CD8-positive, alpha-beta memory T cell (primary cell): ENCODE measurements at places on chromosomes 12 and 14. TPM values are rescaled to one million over a fixed set of nuclear protein-coding genes. Genes with fewer than 3 reads are reported as not detected.

GRCh38 chr12:116058574-116058973, 218.9 kb downstream of the MED13L start:
- no peak for DNase-seq

DNA sequence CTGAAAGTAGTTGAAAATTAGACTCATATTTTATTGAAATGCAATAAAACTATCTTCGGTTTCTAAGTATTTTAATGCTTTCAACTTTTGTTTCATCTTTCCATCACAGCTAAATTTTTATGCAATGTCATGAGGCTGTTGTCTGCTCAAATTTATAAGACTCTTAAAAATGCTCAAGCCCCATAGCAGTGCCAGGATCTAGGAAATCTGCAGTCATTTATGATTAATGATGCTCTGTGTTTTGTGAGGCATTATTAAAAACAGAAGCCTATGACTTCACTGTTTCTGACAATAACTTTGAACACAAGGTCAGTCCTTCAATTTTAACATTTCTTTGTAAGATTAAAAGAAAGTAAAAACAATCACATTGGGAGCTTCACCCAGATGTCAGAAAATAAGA, 112.5 kb downstream of the ALX1 start:
- DNase-seq = no peak

- DNase-seq = no peak
These were observed 677 bp upstream of the AP4S1 start for GRCh38 chr14:31024577-31025366.

DNA sequence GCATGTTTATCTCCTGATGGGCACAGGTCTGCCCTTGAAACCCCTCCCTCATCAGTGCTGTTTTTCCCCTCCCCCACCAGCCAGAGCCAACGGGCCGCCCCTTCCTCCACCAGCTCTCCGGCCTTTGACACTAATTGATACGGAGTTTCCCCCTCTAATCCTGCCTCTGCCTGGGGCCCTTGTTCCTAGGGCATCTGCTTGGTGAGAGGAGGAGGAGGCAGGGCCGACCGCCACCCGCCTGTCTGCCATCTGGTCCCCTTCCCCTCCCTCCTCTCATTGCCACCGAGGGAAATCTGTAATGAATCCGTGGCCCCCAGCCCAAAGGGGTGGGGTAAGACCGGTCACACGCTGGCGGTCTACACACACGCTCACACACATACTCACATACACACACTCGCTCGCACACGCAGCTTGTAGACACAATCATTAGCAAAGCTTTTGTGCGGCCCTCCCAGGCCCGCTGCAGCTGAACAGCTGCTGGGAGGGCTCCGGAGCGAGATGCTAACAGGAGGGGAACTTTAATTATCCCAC, 27.4 kb downstream of the SRRM4 start:
- no peak for DNase-seq

Gene RPL10L
- not detected for total RNA-seq

GRCh38 chr12:48961801-48962200, 4.5 kb upstream of the ARF3 start:
- no peak for DNase-seq

- DNase-seq = no peak
These were observed 374.7 kb downstream of the DIO2 start for GRCh38 chr14:79836577-79836976.

GRCh38 chr12:105443802-105444652, 113.5 kb downstream of the C12orf75 start:
- DNase-seq = no peak

Gene HOXC6
- not detected for total RNA-seq

Gene AKAP3
- 2.8 TPM for total RNA-seq

DNA sequence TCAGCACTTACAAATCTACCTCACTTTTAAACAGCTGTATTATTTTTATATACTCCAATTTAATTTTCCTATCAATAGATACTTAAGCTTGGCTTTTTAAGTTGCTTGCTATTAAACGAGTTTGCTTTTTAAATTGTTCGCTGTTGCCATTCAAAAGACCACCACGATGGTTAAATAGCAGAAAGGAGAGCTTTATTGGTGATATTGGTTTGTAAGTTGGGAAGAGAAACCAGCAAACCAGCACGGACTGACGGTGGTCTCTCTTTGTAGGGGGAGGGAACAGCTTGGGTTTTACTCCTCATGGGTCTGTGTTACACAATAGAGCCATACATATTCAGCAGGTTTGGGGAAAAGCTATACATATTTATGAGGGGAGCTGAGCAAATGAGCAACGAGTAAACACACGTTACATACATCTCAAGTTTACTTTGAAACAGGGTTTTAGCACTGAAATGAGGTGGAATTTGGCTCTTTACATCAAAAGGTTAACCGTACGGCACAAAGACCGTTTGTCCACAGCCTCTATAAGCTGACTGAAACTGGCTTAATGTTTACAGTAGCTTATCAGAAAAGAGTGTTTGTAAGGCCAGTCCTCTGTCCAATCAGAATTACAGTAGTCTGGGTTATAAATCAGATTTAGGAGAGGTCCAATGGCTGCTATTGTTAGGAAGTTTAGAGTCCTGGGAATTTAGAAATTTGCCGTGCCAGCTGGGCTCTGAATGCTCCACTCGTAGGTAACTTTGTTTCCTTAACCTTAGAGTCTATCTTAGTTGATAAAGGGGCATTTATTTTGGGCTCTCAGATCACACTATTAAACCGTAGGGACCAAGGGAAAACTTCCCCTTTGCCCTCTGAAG, 69.7 kb upstream of the DHRS4 start:
- no peak for DNase-seq

Gene KRT85
- not detected for total RNA-seq

Gene ASB2
- 93.5 TPM for total RNA-seq

Gene C14orf93
- 7.5 TPM for total RNA-seq

DNA sequence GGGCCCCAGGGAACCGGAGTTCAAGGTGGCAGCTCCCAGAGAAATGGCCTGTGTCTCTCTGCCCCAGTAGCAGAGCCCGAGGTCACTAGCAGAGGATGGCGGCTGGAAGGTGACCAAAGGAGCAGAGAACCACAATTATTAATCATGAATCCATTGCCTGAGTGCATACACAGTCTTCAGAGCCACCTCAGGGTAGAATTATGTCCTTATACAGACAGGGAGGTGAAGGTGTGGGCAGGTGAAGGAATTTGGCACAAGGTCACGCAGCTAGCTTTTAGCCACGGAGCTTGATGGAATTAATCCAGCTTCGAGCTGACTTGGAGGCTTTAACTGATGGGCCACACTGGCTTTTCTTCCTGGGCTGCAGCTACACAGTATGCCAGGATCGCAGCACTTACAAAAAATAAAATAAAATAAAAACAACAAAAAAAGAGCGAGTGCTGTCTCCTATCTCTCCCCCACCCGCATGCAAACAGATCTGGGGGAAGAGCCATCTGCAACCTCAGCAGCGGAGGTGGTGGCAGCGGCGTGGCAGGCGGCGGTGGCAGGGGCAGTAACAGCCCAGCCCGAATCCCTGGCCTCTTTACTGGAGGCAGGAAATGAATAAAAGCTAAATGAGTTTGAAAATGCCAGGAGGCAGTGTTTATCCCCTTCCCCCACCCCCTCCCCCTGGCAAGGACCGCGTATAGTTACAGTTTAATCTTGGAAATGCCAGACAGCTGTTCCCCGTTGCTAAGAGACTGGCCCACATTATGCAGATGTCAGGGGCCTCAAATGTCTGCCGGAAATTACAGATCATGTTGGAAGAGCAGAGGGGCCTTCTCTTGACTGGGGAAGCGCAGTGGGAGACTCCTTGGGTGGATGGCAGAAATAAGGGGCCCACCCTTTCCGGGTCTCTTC, 93.5 kb downstream of the LRRC74A start:
- peak; percentile 44 for DNase-seq

GRCh38 chr12:115569345-115570068, 708.0 kb downstream of the MED13L start:
- DNase-seq = no peak

Gene CLEC1B
- total RNA-seq = not detected

- DNase-seq = no peak
These were observed 168.3 kb upstream of the NPAS3 start for GRCh38 chr14:32770422-32770821.

DNA sequence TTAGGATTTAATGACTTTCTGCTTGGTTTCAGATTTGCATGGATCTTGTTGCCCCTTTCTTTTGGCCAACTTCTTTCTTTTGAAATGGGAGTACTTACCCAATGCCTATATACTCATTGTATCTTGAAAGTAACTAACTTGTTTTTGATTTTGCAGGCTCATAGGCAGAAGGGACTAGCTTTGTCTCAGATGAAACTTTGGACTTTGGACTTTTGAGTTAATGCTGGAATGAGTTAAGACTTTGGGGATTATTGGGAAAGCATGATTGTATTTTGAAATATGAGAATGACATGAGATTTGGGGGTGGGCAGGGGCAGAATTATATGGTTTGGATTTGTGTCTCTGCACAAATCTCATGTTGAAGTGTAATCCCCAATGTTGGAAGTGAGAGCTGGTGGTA, 657.1 kb downstream of the TMTC2 start:
- DNase-seq = no peak

GRCh38 chr14:102554821-102555819, 37.3 kb upstream of the RCOR1 start:
- DNase-seq = peak; percentile 76

GRCh38 chr14:50018201-50018932, 98.0 kb downstream of the VCPKMT start:
- DNase-seq = no peak

DNA sequence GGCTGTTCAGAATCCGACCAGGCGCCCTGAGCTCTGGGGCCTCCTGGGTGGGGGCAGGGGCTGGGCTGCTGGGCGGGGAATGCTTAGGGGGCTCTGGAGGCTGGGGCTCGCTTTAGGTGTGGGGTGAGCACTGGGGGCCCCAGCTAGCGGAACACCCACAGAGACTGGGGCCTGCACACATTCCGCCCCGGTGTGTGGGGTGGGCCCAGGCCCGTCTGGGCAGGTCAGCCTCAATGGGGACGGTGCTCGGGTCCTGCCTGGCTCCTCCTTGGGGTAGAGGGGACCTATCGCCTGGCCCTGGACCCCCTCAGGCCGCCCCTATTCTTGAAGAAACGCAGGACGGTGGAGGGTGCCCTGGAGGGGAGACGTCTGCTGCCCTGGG, 364.8 kb downstream of the TMEM121 start:
- no peak for DNase-seq

Gene ST8SIA1
- total RNA-seq = 11.4 TPM

GRCh38 chr14:100404419-100404818, 81.3 kb downstream of the SLC25A47 start:
- DNase-seq = no peak

GRCh38 chr12:117528538-117528937, 167.1 kb upstream of the NOS1 start:
- no peak for DNase-seq

- no peak for DNase-seq
These were observed 110.4 kb downstream of the SMOC1 start for GRCh38 chr14:69989622-69990021.

Gene SCNN1A
- 0.77 TPM for total RNA-seq

DNA sequence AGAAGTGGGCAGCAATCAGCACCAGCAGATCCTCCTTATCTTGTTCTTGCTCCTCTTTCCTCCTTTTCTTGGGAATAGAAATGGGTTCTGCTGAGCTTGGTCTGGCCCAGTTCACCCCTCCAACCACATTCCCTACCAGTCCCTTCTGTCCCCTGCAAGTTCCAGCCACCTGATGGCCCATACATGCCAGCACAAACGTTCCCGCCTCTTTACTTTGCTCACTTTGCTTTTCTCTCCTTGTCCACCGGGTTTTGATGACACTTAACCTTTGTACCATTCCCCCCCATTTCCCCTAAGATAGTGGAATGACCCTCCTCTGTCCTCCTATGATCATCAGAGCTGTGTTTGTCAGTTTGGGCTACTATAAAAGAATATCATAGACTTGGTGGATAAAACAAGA, 23.4 kb upstream of the EML1 start:
- no peak for DNase-seq
